ENCODE measurements at places on chromosomes 1 and 21.

DNA sequence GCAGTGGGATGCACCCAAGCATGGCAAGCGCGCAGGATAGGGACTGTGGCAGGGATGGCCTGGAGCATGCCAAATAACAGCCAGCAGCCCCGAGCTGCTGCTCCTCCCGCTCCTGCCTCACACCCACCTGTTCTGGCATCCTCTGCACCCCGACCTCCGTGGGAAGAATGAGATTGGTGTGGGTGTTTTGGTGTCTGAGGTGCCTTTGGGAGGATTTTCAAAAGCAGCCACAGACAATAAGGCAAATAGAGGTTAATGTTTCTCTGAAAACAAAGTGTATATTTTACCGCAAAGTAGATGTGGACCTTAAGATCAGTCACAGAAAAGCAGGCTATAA lies 35.5 kb downstream of the IGFN1 start:
- no peak for DNase-seq

GRCh38 chr1:118151312-118151937 lies 33.6 kb downstream of the SPAG17 start:
- no peak for DNase-seq

GRCh38 chr1:76268341-76268740 lies 193.8 kb downstream of the ST6GALNAC3 start:
- no peak for DNase-seq

DNA sequence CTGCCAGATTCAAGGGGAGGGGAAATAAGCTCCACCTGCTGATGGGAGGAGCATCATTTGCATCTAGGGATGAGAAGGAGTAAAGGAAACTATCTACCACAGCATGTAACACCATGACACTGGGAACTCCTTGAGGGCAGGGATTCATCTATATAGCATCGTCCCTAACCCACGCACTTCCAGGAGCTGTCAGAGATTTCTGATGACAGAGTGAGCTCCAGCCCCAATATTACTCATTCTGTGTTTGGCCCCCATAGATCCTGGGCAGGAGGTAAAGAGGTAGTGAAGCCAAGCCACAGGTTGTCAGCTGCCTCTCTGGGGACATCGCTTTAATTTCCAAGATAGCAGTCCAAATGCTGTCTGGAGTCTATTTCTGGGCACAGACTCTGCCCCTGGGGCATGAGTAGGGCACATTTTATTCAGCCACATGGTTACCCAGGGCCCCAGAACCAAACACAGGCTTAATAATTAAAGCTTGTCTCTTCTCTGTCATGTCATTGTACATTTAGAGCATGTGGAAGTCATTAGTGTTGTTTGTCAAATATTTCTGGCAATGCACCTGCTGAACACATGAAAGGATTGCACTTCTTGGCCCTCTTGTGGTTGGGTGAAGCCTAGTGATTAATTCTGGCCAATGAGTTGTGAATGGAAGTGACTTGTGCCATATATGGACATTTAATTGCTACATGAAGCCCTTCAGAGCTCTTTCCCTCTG lies 105.9 kb upstream of the POU3F1 start:
- no peak for DNase-seq

- no peak for DNase-seq
Measured at GRCh38 chr1:53947172-53947907, 1.2 kb downstream of the LRRC42 start.

DNA sequence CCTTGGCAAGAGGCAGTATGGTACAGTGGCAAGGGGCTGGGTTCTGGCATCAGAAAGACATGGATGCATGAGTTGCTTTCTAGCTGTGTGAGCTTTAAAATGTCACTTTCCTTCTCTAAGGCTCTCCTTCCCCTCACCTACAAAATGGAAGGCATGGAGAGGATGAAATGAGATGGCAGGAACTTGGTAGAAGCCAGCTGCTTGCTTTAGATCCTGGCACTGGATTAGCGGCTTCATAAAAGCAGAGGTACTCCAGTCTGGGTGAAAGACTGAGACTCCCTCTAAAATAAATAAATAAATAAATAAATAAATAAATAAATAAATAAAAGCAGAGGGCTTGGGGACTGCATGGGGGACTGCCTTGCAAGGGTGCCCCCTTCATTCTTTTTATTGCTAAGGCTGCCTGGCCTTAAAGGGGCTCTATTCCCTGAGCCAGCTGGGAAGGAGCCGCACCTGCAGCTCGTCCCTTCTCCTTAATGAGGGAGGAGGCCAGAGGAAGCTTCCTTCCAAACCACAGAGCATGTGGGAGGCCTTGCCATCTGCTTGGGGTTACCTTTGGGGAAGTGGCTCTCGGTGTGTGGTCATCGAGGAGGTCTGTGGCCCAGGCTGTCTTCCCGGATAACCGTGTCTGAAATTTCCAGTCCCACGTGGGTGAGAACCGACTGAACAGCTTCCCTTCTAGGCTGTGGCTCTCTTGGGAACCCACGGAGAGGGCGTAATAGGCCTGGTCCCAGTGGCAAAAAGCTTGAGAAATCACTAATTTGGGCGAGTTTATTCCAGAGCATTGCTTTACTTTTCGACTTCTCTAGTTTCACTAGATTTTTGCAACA lies 2.0 kb upstream of the ATP13A2 start:
- DNase-seq, result no peak

DNA sequence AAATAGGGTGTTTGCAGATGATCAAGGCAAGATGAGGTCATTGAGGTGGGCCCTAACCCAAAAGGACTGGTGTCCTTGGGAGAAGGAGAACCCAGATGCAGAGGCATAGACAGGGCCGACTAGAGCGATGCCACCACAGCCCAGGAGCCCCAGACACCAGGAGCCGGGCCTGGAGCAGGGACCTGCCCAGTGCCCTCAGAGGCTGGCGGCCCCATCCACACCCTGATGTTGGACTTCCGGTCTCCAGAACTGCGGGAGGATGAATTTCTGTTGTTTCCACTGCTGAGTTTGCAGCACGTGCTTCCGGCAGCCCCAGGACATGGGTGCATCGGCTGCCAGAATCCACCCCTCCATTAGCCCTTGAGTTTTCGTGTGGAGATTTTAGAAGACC lies 7.2 kb upstream of the ACTRT2 start:
- no peak for DNase-seq

DNA sequence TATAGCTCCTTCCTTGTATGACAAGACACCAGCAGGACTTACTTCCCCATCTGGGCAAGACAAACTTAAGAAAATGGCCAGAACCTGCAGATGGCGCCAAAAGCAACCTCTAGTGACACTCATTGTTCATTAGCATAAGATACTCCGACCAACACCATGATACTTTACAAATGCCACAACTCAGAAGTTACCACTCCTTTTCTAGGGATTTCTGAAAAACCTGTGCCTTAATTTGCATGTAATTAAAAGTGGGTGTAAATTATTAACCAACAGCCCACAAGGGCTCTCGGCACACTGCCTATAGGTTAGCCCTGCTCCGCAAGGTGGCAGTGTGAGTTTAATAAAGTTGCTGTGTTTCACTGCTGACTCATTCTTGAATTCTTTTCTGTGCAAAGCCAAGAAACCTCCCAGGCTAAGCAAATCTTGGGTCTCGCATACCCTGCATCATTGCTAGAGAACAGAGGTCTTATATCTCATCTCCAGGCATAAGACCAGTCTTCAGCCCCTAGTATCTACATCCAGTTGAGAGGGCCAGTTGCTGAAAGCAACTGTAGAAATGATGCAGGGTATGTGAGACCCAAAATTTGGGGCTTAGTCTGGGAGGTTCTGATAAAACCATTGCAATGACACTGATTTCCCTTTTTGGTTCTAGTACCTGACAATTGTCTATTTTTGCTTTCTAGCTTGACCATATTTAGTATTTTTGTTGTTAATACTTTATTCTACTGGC lies 86.4 kb downstream of the FAF1 start:
- no peak for DNase-seq

DNA sequence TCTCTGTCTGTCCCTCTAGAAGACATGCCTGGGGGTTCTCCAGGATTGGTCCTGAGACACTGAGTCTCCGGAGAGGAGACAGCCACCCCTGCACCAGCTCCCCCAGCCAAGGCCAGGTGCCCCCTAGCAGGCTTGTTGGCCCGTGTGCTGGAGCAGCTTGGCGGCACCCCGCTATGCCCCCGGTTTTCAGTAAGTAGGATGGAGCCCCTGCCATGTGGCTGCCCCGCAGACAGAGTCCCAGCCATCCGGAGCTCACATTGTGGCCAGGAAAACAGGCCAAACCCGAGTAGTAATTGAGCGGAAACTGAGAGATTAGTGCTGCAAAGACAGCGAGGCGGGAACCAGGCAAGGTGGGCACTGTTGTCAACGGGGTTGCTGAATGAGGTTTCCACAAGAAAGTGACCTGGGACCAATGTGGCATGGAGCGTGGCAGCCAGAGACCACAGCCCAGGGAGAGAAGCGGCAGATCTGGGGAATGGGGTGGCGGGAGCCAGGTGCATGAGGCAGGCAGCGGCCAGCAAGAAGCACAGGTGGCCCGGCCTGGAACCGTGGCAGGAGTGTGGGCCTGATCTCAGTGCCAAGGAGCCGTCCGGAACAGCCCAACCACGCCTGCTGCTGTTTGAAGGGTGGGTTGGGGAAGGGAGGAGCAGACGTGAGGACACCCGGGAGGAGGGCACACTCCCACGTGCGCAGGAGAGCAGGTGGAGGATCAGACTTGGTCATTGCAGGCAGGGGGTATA lies 137.4 kb upstream of the VAMP3 start:
- no peak for DNase-seq

DNA sequence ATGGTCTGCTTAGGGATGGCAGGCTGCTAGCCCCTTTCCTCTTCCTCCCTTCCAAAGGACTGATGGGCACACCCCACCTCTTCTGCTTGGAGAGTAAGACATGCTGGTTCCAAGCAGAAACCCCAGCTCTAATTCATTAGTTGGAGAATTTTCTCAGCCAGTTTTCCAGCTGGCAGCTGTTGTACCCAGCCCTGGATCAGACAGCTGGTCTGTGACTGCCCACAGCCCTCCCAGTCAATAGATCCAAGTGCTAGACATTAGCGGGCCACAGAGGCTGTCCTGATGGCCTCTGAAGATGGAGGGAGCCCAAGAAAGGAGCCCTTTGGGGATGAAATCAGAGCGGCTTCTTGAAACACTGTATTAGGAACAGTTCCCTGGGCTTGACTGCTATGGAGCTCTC lies 35.8 kb downstream of the ACOT11 start:
- no peak for DNase-seq

DNA sequence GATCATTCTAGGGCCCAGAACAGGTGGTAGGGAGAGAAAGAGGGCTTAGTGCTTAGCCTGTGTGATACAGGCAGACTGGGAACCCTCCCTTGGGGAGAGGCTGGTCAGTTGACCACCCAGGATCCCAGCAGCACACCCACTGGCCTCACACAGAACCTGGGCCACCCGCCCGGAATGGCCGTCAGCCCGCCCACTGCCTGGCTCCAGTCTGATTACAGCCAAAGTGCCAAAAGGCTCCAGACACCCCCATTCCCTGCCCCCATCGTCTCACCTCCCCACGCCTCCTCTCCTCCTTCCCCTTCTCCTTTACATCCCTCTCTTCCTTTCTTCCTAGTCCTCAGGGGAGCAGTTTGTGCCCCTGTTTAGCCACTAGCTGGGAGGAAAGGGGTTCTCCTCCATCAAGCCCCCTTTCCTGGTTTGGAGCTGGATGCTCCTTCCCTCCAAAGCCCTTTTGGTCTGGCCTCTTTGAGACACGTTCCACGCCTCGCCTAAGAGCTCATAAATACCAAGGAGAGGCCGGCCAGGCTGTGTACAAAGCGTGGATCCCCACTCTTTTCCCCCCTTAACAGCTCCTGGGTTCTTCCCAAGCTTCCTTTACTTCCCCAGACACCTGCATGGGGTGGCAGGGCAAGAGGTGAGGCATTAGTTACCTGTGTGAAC lies 4.6 kb upstream of the WNT2B start:
- no peak for DNase-seq

DNA sequence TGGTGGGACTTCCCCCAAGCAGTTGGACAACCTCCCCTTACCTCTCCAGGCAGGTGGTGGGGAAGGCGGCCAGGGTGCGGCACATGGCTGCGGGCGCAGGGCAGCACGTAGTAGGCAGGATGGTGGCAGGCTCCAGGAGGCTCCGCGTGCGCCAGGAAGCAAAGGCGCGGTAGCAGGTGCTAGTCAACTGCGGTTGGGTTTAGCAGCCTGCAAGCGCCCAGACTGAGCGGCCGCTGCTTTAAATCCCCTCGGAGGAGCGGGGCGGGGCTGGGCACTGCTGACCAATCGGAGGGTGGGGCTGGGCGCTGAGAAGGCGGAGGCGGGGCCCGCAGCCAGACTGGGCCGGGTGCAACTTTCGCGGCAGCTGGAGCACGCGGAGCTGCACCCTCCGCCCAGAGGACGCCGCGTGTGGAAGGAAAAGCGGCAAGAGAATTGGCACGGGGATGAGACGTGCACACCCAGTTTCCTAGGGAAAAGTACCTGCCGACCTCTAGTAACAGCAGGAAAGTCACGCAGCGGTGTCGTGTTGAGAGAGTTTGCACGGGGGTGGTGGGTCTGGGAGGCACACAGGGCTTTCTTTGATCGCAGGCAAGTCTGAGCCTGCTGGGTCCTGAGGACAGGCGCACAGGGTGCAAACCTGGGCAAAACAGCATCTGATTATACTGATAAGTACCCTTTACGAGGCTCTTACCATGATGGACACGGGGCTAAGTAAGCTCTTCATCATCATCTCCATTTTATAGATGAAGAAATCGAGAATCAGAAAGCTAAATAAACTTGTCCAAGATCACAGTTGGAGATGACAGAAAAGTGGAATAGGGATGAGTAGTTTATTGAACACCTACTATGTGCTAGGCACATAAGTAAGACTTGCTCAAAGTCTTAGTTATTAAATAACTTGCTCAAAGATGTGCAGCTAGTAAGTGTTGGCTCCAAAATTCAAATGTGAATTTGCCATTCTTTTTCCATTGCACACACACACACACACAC lies at the start of gene RGS16:
RGS16 (minus strand) TSS at position 215 of the 990 bp plus-strand sequence; CDS start at position 85, 130 bp downstream.
- DNase-seq, result no peak

- DNase-seq, result no peak
Measured at GRCh38 chr1:109514846-109515245, 5.3 kb upstream of the AMIGO1 start.

DNA sequence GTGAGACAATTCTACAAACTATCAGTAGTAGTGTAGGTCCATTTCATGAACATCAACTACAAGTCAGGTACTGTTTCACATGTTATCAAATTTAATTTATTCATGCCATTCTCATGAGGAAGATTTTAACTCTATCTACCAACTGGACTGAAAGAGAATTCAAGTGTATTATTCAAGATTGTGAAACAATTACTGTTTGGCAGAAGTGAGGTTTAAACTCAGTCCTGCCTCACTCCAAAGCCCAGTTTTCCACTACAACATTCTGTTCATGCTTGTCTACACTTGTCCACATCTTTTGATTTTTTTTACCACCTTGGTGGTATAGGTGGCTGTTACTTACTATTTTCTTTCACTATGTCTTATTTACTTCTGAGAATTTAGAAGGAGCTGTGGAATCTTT lies 272.9 kb downstream of the TGFB2 start:
- no peak for DNase-seq

All from AG04449 (cell line).